Left colon (tissue), 2 donors: ENCODE measurements at places on chromosomes 3 and 15. TPM values are rescaled to one million over a fixed set of nuclear protein-coding genes. Genes with fewer than 3 reads are reported as not detected.

DNA sequence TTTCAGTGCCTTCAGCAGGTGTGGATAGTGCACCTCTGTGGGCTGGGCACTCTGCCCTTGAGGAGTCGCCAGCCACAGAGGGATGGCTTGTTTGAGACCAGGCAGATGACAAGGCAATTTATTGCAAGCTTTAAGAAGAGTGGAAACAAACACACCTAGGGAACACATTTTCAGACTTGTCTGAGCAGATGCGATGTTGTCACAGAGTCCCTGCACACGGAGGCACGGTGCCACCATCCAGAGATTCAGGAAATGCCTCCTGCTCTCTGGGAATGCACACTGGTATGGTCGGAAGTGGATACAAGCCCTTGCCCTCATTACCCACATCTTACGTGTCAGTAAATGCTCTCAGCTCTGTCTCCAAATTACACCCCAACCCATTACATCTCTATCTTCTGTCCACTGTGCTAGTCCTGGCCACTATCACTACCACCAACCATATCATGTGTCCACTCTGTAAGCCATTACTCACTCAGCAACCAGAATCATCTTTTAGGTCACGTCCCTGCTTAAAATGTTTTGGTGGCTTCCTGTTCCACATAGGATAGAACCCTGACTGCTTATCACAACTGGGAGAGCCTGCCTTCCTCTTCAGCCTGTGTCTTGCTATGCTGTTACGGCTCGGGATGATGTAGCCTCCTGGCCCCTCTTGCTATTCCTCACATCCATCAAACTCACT is 196.9 kb downstream of the SLCO3A1 start:
- DNase-seq, result no peak

- no peak for DNase-seq
Observed at GRCh38 chr3:189507856-189508255, 123.3 kb upstream of the TP63 start.

- DNase-seq, result no peak
Observed at GRCh38 chr15:25683911-25684310, 179.2 kb downstream of the ATP10A start.

- no peak for DNase-seq
Observed at GRCh38 chr3:88410259-88410658, 260.5 kb downstream of the C3orf38 start.

TNNC1 gene
- 4.6 TPM for total RNA-seq

GRCh38 chr3:139519998-139520737 is 19.4 kb downstream of the RBP1 start:
- no peak for DNase-seq
